NCI-H1930 (cell line): ENCODE measurements at places on chromosomes 16 and 17.

GRCh38 chr17:77086433-77087010 is 54.2 kb upstream of the SEC14L1 start:
- peak; percentile 86 for DNase-seq

GRCh38 chr16:76926595-76926994 is 264.4 kb upstream of the MON1B start:
- DNase-seq: no peak

DNA sequence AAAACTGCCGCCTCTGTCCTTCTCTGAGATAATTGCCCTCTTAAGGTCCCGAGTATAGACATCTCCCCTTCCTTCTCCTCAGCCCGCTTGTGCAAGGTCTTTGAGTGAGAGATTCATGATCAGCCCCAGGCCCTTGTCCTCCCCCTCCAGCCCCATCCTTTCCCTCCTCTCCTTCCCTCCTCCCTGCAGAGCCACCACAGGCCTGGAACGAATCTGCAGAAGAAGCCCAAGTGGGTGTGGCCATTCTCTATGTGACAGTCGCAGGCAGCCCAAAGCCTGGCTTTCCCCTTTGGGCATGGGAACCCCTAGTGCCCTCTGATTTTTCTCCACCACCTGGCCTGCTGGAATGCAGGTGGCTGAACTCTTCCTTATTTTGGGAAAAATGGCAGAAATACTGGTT is 7.2 kb upstream of the NDRG4 start:
- DNase-seq: no peak

DNA sequence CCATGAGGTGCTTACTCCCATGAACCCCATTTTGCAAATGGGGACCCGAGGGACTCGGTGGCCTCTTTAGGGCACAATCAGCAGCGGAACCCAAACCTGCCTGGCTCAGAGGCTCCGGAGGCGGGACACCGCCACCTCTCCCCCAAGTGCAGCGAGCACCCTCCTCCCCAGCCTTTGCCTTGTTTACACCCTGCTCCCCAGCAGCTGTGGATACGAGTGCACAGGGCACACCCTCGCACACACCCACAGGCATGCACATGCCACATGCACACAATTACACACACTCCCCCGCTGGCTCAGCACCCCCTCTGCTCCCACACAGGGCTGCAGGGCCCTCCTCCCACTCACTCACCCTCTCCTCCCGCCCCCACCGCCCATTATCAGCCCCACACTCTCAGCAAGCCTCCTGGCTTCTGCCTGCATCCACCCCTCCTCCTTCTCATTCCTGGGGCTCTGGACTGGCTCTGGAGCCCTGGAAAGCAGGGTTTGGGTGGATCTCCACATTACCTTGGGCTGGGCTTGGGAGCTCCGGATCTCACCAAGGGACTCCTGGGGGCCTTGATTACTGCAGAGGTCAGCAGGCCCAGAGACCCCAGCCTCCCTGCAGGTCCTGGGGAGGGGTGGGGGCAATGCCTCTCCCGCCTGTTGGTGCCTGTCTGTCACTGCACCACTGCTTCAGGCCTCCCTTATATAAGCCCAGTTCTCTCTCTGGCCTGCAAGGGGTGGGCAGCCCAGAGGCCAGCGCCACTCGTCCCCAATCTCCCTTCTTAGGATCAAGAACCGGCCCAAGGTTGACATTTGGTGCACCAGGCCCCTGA is 6.4 kb downstream of the PDK2 start:
- DNase-seq: no peak

DNA sequence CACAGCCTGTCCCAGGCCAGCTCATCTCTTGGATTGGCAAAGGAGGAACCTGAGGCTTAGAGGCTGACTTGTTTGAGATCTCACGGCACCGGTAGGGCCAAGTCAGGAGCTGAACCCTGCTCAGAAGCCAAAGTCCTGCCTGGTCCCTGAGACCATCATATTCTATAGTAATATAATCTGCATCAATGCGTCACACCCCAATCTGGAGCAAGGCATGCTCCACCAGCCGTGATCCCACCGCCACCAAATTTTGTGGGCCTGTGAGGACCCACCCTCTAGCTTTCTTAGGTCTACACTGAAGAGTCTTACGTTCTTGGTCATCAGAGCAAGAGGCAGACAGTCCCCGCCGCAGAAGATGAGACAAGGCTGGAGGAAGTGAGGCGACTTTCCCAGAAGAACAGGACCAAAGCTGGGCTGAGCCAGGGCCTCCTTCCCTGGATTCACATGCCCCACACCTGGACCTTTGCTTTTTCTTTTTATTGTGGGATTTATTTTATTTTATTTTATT is 2.7 kb downstream of the SULT1A1 start:
- DNase-seq: no peak

DNA sequence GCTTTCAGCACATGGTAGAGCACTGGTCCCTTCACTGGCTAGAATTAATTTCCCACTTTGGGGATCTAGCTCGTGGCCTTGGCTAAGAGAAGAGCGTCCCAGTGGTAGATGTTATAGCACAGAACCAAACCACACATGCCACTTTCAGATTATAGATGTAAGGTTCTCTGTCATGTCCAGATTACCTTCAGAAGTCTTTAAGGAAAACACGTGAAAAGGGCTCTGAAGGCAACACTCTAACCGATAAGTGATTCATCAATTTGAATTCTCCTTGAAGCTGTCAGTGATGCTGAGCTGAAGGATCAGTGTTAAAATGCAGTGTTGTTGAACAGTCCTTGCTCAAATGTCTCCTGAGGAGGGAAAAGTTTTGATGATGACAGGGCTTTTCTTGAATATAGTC is 43.5 kb upstream of the VPS4A start:
- DNase-seq: no peak

GRCh38 chr16:52467753-52468152 is 79.2 kb downstream of the TOX3 start:
- no peak for DNase-seq

- no peak for DNase-seq
These were observed 3.8 kb downstream of the ARHGDIA start for GRCh38 chr17:81867170-81867990.

DNA sequence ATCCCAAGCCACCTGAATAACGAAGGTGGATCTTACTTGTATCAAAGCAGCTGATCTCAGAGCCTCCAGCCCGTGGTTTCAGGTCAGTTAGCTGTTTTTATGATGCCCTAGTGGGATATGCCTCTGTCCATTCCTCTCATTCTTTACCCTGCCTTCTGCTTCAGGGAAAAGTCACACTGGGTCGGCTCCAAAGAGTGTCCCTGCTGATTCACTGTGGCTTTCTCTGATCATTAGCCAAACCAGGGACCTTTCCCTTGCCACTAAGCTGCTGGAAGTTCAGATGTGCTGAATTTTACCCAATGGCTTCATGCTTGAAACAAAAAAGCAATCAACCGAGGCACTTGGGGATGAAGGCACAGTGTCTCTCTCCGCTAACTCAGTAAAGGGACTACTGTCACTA is 170.2 kb upstream of the SALL1 start:
- no peak for DNase-seq
